ENCODE measurements at places on chromosomes 12 and 14. TPM values are rescaled to one million over a fixed set of nuclear protein-coding genes. Genes with fewer than 3 reads are reported as not detected.

The AJUBA gene
- total RNA-seq, result 17.0 TPM

The KRT8 gene
- 5.6 TPM for total RNA-seq

The TEAD4 gene
- 5.7 TPM for total RNA-seq

The CTSG gene
- not detected for total RNA-seq

The KRT75 gene
- total RNA-seq, result not detected

The PLD4 gene
- under 0.01 TPM for total RNA-seq

The ARHGAP9 gene
- total RNA-seq, result not detected

The WDHD1 gene
- 6.3 TPM for total RNA-seq

The ESYT1 gene
- 396 TPM for total RNA-seq

The CLEC1B gene
- total RNA-seq, result not detected

The EPYC gene
- not detected for total RNA-seq

The DACT1 gene
- total RNA-seq, result 6.4 TPM

The DCN gene
- 1,986 TPM for total RNA-seq

The MAP1LC3B2 gene
- total RNA-seq, result 0.87 TPM

The P2RX2 gene
- not detected for total RNA-seq

The GPR137C gene
- 0.58 TPM for total RNA-seq

The TEX22 gene
- total RNA-seq, result 0.44 TPM

The CACNA1C gene
- total RNA-seq, result 28.1 TPM

The COL2A1 gene
- total RNA-seq, result under 0.01 TPM

The AKAP6 gene
- total RNA-seq, result 0.29 TPM

The DPPA3 gene
- total RNA-seq, result not detected

The CYP46A1 gene
- total RNA-seq, result 0.29 TPM

The CISTR gene
- total RNA-seq, result not detected

The TMEM233 gene
- under 0.01 TPM for total RNA-seq

The POTEG gene
- not detected for total RNA-seq

The SSPN gene
- 10.9 TPM for total RNA-seq

The CNIH1 gene
- total RNA-seq, result 148 TPM

The RTL1 gene
- not detected for total RNA-seq

The C14orf180 gene
- not detected for total RNA-seq

The DTX1 gene
- not detected for total RNA-seq

The SLC6A15 gene
- 30.0 TPM for total RNA-seq

The FITM1 gene
- 0.44 TPM for total RNA-seq

The VWF gene
- total RNA-seq, result 2.9 TPM

The MGP gene
- total RNA-seq, result 3.5 TPM

The P2RX7 gene
- total RNA-seq, result 3.8 TPM

The SMOC1 gene
- 1.7 TPM for total RNA-seq

The KRT71 gene
- total RNA-seq, result not detected

The FOXN4 gene
- not detected for total RNA-seq

The TAS2R31 gene
- total RNA-seq, result 5.1 TPM

The CCDC197 gene
- not detected for total RNA-seq

The KRT79 gene
- not detected for total RNA-seq

The SDR9C7 gene
- 0.15 TPM for total RNA-seq

The OS9 gene
- total RNA-seq, result 283 TPM

The HRK gene
- 0.17 TPM for total RNA-seq
